ENCODE measurements at places on chromosomes 12 and 14.

- DNase-seq: no peak
Measured at GRCh38 chr12:113831016-113831415, 135.1 kb downstream of the RBM19 start.

DNA sequence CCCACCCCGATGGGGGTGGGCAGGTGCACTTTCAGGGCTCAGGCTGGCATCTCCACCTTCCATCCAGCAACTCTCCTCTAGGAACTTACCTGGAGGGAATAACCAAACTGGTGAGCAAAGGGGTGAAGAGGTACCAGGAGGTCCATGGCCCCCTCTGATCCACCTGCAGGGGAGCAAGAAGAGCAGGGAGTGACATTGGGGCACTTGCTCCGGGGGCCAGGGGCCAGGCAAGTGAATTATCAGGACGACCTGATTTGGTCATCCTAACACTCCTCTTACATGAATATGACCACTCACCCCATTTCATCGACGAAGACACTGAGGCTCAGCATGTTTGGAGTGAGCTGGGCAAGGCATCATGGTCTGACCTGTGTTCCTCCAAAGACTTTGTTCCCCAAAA is 6.0 kb downstream of the DIO3 start:
- DNase-seq: no peak

GRCh38 chr12:12800406-12801180 is 12.6 kb upstream of the DDX47 start:
- no peak for DNase-seq

GRCh38 chr14:100383727-100384158 is 60.6 kb downstream of the SLC25A47 start:
- DNase-seq: peak; percentile 78

DNA sequence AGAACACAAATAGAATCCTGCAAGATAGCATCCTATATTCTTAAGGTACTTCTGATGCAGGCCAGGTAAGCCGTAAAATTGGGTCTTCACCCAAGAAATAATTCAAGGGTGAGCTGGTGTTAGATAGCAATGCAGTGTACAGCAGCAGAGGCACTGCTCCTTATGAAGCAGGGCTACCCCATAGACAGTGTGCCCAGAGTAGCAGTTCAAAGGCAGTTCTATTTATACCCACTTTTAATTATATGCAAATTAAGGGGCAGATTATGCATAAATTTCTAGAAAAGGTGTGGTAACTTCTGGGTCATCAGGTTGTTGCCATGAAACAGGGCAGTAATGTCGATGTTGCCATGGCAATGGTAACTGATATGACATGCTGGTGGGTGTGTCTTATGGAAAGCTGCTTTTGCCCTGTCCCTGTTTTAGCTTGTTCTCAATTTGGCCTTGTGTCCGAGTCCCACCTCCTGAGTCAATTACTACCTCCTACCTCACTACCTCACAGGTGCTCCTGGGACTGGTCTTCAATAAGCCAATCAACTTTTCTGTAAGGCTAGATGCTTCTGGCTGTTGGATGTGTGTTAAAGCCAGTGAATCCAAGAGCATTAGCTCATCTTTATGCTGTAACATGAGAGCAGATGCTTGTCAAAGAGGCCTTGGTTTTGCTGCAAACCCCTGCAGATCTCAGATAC is 61.0 kb downstream of the PPM1A start:
- no peak for DNase-seq

DNA sequence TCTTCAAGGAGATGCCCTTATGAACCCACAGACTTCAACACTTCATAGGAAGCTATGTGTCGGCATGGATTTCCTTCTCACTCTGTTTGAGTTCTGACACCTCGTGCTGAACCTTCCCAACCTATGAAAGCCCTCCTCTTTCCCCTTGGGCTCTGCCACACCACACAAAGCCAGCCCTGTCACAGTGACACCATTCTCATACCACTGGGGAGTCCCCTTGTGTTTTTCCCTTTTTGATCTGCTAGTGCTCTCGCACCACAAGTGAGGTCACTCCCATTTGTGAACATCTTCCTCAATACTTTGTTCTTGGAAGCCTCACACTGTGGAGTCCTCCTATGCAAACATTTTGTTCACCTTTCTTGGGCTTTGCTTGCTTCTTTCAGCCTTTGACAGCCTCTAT is 264.6 kb upstream of the ALG10 start:
- no peak for DNase-seq

GRCh38 chr14:89164168-89165073 is 252.6 kb downstream of the FOXN3 start:
- no peak for DNase-seq

- no peak for DNase-seq
Measured at GRCh38 chr12:104275689-104276088, 27.9 kb upstream of the EID3 start.

DNA sequence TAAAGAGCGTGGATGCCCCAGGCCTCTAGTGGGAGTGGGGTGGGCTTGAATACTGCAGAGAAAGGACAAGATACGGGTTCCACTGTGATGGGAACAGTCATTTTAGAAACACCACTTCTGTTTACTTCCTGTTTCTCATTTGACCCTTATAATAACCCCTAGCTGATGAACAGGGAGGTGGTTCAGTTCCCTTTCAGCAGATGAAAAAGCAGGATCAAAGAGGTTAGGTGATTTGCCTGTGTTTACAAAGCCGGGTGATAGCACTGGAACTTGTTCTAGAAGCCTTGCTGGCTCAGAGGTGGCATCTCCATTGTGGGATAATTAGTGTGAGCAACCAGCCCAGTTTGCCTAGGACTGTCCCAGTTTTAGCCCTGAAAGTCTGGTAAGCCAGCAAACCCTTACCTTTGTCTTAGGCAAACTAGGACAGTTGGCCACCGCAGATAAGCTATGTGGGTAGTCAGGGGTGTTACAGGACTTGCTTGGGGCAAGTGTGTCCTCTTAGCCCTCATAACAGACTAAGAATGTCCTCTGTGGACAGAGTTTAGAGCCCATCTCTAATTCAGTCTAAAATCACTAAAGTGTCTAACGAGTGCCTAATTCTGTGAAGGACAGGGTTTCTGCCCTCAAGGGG is 7.5 kb upstream of the LRP1-AS start:
- no peak for DNase-seq

DNA sequence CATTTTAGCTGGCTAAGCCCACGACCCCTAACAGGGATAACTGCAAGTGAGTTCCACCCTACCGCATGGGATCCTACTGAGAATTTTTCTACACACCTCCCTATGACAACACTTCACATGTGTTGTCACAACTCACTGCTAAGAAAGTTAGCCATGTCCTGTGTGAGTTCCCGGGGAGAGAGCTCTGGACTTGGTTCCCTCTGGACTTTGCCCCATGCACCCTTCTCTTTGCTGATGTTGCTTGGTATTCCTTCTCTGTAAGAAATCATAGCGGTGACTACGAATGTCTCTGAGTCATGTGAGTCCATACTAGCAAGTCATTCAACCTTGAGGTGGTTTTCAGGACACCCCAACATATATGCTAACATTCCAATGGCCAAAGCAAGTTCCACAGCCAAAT is 9.5 kb upstream of the CDKN3 start:
- no peak for DNase-seq

DNA sequence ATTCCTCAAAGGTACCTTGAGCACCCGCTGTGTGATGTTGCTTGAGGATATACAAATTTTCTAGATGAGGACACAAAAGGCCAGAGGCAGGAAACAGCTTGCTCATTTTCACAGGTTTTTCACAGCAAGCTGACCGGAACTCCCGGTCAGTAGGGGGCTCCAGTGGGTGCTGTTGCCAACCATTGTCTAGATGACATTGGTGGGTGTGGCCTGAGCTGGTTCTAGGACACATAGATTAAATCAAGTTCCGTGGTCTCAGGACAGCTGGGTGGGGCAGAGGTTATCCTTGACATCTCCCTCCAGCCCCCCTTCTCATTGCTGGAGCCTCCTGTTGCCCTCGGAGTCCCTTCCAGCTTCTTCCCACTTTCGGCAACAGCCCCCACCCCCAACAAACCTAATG is 153.6 kb upstream of the FKBP4 start:
- DNase-seq: no peak
